ENCODE measurements at places on chromosomes 12 and 14. TPM values are rescaled to one million over a fixed set of nuclear protein-coding genes. Genes with fewer than 3 reads are reported as not detected.

DNA sequence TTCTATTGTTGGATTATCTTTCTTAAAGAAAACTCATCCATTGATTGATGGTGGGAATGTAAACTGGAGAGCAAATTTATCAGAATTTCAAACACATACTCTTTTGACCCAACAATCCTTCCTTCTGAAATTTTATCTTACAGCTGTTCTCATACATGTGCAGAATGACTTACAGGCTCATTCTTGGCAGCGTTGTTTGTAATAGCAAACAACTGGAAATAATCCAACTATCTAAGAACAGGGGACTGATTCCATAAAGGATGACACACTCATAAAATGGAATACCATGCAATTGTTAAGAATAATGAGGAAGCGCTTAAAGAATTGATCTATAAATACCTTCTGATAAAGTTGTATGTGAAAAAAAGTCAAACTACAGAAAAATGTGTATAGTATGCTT, 24.0 kb downstream of the RHOJ start:
- no peak for DNase-seq

DNA sequence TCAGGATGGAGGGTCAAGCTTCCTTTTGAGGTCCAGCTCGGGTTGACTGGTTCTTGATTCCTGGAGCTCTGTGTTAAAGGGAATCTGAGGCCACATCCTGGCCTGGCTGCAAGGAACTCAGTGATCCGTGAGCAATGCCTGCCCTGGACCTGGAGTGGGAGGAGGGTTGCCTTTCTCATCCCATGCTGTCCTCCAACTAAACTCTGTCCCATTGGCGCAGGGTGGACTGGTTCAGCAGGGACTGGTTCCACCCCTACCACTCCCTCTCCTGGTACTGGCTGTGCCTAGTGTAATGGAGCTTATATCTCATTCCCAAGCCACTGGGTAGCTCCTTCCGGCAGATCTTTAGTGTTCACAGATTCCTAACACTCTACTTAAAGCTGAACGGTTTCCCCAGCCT, 3.9 kb upstream of the CMKLR1 start:
- DNase-seq: no peak

- DNase-seq: no peak
Observed at GRCh38 chr12:56521209-56521589, 421 bp upstream of the RBMS2 start.

GRCh38 chr12:39012870-39013269, 107.5 kb upstream of the CPNE8 start:
- DNase-seq: no peak

The TAS2R46 gene
- total RNA-seq: 5.4 TPM
